ENCODE measurements at places on chromosomes 16 and 17. TPM values are rescaled to one million over a fixed set of nuclear protein-coding genes. Genes with fewer than 3 reads are reported as not detected.

ITGA2B gene
- total RNA-seq = 0.72 TPM

- no peak for DNase-seq
Measured at GRCh38 chr16:67317853-67318252, 8.7 kb downstream of the KCTD19 start.

DNA sequence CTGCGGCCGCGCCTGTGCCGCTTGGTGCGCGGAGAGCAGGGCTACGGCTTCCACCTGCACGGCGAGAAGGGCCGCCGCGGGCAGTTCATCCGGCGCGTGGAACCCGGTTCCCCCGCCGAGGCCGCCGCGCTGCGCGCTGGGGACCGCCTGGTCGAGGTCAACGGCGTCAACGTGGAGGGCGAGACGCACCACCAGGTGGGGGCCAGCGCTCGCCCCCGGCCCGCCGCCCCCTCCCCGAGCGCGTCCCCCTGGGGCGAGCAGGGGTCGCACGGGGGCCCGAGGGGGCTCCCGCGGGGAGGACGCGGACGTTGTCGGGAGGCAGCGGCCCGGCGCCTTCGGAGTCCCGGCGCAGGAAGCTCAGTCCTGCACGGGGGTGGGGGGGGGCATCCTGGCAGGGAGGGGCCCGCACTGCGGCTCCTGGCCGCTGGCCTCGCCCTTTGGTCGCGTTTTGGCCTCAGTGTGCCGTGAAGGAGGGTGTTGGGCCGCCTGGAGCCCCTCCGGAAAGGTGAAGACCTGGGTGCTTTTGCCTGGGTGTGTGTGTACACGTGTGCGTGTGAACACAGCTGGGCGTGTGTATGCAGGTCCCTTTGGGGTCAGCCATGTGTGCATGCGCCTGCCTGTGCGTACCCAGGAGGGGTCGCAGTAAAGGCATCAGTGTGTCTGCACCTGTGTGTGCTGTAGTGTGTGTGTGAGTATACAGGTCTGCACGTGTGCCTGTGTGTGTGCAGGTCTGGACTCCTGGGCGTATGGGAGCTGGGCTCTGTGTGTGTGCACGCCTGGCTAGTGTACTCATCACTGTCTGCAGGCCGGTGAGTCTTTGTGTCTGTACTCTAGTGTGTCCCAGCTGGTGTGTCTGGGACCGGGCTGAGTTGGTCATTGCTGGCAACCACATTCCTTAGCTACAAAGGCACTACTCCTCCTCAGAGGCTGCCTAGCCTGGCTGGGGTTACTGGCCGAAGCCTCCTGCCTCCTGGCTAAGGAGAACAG, 615 bp downstream of the NHERF2 start:
- DNase-seq = peak; percentile 50

HP gene
- 80.3 TPM for total RNA-seq

DNA sequence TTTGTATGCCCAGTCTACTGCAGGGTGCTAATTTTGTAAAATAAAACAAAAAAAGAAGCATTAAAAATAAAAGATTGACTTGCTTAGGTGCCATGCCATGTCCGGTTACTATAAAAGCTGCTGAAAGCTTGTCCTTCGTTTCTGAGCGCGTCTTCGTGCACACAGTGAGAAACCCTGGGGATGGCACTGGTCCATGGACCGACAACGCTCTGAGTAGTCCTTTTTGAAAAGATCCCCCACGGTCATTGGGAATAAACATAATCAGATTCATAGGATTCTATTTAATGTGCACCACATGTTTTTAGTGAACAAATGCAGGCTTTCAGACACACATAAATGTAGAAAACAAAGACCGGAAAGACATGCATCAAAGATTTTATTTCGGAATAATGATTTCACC, 146.3 kb downstream of the XYLT1 start:
- DNase-seq = no peak

- DNase-seq = no peak
Measured at GRCh38 chr17:27888945-27889344, 4.2 kb downstream of the LYRM9 start.

GRCh38 chr16:82358161-82358560, 188.1 kb upstream of the MPHOSPH6 start:
- no peak for DNase-seq

NMT1 gene
- total RNA-seq = 114 TPM

TEKT5 gene
- not detected for total RNA-seq

- DNase-seq = no peak
Measured at GRCh38 chr16:9687737-9688319, 494.4 kb downstream of the GRIN2A start.

SCIMP gene
- total RNA-seq = 1.2 TPM

DNA sequence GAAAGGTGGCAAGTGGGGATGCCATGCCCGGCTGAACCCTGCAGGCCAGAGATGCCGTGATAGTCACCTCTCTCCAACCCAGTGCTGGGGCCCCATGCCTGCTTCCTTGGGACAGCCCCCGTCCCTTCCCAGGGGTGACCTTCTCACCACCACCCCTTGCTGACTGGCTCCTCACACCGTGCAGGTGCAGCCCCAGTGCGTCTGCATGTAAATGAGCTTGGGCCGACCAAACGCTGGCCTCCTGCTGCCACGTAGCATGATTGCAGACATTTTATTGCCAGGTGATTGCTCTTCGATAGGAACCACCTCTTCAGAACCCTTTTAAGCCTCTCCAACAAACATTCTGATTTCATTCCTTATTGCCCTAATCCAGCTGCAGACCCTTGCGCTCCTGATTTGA, 32.5 kb downstream of the ASIC2 start:
- DNase-seq = no peak

CRHR1 gene
- not detected for total RNA-seq

- DNase-seq = peak; percentile 51
Measured at GRCh38 chr16:75305364-75306098, 54.1 kb upstream of the BCAR1 start.

- DNase-seq = no peak
Measured at GRCh38 chr17:65446043-65446442, 115.4 kb downstream of the AXIN2 start.

DNA sequence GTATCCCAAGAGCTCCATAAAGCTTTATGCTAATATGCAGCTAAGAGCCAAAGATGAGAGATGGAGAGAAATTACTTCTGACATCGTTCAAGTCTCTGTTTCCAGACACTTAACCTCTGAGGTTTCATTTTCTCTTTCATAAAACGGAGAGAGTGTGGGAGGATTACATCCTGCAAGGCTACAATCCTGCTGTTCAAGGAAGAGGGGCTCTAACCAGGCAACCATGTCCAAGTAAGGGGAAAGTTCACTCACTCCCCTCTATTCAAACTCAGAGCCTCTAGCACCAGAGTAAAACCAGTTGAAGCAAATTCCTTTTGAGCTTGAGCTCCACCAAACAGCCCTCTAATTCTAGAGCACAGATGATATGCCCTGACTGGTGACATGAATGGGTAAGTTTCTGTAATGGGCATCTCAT, 397.4 kb downstream of the NPIPA8 start:
- DNase-seq = no peak

TNFRSF13B gene
- not detected for total RNA-seq

- DNase-seq = no peak
Measured at GRCh38 chr17:72687886-72688285, 404.6 kb downstream of the SLC39A11 start.

SDF2 gene
- total RNA-seq = 30.7 TPM

C17orf58 gene
- 5.0 TPM for total RNA-seq

- DNase-seq = no peak
Measured at GRCh38 chr17:61635913-61636432, 45.0 kb upstream of the NACA2 start.

- peak; percentile 68 for DNase-seq
Measured at GRCh38 chr16:70432723-70433457, 6.0 kb downstream of the ST3GAL2 start.

ZG16 gene
- total RNA-seq = not detected

LLGL2 gene
- total RNA-seq = 5.1 TPM

DNA sequence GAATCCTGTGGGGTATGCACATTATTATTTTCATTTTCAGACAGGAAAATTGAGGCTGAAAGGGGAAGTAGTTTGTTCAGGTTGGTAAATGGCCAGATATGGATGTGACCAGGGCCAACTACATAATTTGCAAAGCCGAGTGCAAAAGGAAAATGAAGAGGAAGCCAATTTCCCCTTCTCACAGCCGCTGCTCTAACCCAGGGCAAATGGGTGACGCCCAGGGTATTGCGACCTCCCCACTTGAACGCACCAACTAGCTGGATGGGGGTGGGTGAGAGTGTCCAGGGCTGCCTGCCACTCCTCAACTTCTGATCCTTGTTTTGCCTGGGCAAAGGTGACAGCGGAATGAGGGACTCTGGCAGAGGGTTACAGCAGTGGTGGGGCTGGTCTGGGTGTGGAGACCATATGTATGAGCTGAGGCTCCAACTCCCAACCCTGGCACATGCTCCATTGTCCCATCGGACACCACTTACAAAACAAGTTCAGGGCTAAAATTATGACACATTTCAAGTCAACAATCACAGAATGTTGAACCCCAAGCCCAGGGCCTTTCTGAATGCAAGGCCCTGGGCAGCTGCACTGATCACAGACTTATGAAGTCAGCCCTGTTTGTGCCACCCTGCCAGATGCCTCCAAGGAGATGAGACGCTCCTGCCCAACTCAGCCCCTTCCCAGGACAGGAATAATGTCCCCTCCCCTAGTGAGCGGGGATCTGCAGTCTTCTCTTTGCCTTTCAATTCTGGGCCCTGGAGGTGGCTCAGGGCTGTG, 1.7 kb downstream of the ANKRD40CL start:
- peak; percentile 40 for DNase-seq

PABPN1L gene
- total RNA-seq = not detected

- DNase-seq = no peak
Measured at GRCh38 chr17:52047086-52047485, 111.4 kb downstream of the CA10 start.

DYNLL2 gene
- total RNA-seq = 80.5 TPM

DNA sequence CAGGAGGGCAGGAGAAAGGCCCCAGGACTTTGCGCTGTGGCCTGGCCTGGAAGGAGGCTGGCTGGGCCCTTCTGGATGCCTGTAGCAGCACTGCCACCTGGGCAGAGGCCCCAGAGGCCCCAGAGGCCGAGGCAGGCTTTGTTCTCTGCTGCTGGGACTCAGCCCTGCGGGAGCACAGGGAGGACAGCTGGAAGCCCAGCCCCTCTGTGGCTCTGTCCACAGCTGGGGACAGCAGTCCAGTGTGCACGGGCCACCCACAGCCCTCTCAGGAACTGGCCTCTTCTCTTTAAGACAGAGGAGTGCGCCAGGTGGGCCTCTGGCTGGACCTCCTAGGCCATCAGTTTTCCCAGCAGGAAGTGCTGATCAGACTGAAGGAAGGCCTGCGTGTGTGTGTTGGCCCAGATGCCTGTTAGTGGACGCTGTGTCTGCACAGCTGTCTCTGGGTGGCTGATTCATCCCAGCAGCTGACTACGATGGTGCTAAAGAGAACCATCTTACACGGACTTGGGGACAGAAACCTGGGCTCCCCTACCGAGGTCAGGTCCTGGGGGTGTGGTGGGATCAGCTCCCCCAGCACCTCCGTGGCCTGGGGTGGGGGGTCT, 26.9 kb upstream of the ZNF750 start:
- DNase-seq = peak; percentile 55

LYRM9 gene
- 7.0 TPM for total RNA-seq
